Stimulated activated CD8-positive, alpha-beta memory T cell treated with anti-CD3 and anti-CD28 coated beads, Interleukin-15, amount 100 ng/mL, for 4 hours (primary cell): ENCODE measurements at places on chromosomes 3 and 15.

GRCh38 chr3:63354160-63354559, 76.1 kb downstream of the SYNPR start:
- DNase-seq, result no peak

DNA sequence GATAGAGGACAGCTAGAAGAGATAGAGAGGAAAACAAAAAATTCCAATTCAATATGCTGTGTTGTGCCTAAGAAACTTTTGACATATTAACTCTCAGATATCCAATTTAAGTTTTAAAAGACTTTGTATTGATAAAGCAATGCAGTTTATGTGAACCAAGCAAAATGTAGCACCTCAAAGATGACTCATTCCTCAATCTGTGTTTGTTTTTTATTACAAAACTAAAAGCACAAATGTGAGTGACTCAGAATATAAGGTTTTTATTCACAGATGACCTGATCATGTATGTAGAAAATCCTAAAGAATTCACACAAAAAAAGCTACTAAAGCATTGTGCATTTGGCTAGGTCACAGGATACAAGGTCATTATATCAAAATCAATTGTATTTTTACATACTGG, 11.1 kb downstream of the HCLS1 start:
- no peak for DNase-seq

DNA sequence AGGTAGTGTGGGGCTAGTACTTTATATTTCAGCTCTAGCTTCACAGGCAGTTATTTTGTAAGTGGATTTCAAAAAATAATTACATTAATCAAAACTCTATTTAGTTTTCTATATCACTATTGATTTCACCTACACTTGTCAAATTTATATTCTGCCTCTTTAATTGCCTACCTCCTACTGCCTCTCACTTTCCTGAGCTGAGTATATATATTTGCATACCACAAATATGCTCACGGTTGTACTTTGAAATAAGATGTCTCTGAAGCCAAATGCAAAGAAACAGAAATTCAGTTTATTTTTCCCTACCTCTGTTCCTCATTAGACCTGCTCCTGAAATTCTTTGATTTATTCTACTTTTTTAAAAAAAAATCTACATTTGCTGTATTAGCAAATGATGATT, 309.3 kb upstream of the TGFBR2 start:
- no peak for DNase-seq

- DNase-seq, result no peak
Measured at GRCh38 chr3:127555108-127555507, 35.4 kb downstream of the TPRA1 start.

DNA sequence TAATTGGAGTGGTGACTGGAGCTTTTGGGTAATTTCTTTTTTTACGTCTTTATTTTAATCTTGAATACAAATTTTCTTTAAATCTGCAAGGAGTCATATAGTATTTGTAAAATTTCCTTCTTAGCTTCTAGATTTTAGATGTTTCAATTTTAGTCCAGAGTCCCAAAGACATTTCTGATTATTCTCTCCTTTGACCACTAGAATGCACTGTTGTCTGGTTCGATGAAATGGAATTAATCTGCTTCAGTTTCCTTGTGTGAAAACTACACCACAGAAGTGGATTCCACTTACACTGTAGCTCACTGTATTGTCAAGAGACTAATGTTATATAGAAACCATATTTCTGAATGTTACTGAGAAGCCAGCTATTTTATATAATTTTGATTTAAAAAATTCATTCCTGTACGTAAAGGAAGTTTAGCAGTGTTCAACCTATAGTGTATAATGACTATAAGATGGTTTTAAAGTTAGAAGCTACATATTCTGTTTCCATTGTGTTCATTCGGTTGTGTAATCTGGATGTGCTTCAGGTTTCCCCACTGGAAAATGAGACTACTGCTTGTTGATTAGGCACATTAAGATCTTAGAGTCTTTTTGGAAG, 6.1 kb downstream of the GRAMD1C start:
- DNase-seq, result no peak

DNA sequence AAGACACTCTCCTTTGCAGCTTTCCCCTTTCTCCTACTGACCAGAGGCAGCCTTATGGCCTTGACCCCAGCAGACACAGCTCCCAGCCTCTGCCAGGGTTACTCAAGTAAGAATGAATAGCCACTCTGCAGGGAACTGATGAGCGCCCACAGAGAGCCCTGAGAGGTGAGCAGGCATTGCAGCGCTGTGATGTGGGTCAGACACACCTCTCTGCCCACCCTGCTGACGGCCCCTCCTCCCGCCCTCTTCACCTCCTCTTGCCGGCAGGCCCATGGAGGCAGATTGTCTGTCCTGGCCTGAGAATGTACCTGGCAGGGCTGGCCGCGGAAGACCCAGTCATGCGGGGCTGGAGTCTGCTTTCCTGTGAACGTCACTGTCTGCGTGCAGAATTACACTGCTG, 512.6 kb upstream of the PPP2R3A start:
- DNase-seq, result no peak

DNA sequence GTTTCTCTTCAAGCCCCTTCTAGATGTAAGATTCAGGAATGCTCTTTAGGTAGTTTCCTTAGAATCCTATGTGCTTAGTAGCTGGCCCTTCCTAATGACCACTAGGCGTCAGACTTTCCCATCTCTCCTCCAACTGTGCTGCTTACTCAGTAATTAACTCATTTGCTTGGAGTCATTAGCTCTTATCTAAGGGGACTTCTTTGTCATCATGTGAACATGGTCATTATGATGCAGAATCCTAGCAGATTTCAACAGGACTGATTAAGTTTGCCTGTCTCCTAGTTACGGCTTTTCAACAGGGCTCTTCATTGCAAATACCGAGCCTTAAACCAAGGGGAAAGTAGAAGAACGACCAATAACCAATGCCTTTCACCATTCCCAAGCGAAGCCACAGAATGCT, 46.4 kb downstream of the GJD2 start:
- DNase-seq, result no peak

- DNase-seq, result no peak
Measured at GRCh38 chr15:31371520-31372240, 45.0 kb downstream of the KLF13 start.

DNA sequence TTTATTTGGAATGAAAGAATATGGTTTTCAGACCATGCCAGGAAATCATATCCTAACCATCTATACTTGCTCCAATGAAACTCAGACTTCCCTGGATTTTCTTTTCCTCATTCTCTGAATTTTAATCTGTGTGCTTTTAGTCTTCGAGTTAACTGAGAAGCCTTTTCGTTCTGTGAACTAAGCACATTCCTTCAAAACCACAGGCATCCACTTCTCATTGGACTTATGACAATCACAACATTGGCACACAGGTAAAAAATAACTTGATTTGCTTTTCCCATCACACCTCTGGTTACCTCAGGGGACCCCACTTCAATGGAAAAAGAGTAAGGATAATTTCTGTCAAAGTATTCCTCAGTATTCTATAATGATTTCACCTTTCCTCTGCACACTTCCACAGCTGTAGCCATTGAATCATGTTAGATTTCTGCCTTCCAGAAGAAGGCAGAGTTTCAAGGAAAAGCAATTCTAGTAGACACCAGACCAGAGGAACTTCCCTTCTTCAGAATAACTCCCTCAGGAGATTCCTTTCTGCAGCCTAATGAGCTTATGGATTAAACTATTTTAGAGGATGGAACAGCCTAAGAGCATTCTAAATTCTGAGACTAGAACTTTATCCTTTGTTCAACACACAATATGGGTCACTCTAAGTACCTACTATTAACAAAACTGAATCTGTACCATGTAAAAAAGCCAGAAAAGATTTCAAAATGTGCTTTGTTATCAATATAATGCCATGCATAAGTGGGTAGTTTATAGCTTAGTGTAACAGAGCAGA, 15.9 kb downstream of the COMMD2 start:
- no peak for DNase-seq

DNA sequence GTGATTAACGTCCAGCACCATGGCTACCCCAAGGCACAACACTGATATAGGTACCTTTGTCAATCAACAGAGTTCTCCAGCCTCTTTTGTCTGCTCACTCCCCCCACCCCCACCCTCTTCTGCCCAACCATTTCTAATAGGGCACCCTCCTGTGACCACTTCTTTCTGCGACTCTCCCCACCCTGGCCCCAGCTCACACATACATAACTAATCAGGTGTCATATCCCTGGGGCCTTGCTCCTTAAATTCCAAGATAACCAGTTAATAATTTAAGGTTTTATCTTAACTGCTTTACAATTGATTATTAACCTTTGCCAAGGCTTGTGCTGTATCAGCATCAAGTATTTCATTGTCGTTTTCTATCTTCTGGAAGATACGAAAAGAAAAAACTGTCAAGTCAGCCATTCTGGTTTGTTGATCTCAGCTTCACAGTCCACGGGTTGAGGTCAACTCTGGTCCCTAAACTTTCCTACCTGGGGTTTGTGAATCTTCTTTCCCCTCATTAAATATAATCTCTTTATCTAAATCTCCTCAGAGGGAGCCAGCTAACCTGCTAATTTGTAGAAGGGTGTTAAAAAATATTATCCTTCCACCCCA, 27.3 kb upstream of the SLC28A2 start:
- no peak for DNase-seq

DNA sequence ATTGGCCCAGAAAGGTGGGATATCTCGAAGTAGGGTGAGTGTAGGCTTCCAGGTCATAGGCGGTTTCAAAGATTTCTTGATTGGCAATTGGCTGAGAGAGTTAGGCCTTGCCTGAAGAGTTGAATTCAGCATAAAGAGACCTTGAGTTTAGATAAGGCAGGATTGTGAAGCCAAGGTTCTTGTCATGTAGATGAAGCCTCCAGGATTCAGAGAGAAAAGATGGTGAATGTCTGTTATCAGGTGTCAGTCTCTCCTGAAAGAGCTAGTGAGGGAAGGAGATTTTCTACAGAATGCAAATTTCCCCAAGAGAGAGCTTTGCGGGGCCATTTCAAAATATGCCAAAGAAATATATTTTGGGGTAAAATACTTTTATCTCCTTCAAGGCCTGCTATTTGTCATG, 217.0 kb upstream of the TLE3 start:
- DNase-seq, result no peak

- DNase-seq, result no peak
Measured at GRCh38 chr3:167866331-167866730, 130.8 kb downstream of the SERPINI1 start.

GRCh38 chr15:29278436-29279105, 8.9 kb upstream of the NSMCE3 start:
- no peak for DNase-seq

DNA sequence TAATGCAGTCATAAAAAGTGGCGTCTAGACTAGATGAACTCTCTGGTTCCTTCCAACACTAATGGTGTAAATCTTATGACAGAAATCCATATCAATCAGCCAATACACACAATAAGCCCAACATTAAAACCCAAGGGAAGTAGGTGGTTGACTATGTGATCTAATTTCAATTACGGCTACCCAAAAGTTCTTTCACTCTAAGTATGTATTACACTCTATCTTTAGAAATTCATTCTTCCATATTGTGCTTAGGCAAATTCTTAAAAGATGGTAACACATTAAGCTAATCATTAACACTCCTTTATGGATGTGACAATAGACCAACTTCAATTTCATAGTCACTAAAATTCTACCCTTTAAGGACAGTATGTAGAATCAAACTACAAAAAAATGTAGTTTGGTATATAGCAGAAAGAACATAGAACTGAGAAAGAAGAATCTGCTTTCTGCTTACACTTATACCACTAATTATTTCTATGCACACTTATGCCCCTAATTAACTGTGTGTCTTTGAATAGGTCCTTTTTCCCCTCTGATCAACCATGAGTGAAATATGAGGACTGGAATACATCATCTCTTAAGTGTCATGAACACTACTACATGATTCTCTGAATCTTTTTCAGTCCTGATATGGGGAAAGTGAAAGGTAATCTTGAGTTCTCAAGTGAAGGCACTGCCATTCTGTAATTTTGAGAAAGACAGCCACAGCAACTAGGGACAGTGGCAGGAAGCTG, 557.6 kb downstream of the IGSF11 start:
- no peak for DNase-seq

GRCh38 chr3:29281344-29282241, 722 bp downstream of the RBMS3 start:
- no peak for DNase-seq

- no peak for DNase-seq
Measured at GRCh38 chr3:137105277-137105977, 147.6 kb downstream of the IL20RB start.

- DNase-seq, result no peak
Measured at GRCh38 chr15:38589502-38589901, 24.9 kb upstream of the RASGRP1 start.

DNA sequence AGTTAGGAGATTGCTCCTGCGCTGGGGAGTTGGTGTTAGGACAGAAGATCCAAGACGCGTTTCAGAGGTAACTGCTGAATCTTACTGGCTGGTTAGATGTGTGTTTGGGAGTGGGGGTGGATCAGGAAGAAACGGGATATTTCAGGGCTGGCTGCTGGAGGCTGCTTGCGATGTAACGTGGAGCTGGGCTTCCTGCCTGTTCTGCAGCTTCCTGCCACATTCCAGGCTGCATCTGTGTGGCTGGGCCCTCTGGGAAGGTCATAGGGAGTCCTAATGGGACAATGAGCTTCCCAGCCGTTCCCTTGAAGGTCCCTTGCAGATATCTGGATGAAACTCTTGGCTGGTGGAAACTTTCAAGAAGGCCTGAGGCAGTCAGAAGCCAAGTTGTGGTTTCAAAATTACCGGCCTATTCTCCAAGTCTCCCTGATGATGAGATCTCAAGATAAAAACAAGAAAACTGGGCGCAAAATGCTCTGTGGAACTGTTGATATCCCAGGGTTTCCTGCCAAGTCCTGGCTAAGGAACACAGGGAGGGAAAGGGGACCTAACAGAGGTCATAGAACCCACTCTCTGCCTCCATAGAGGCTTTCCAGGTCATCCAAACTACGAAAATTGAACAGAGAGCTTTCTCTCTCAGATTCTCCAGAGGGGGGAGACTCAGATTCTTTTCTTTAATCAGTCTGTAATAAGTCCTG, 67.0 kb downstream of the NOX5 start:
- DNase-seq, result no peak

- peak; percentile 24 for DNase-seq
Measured at GRCh38 chr15:44676676-44677075, 13.2 kb upstream of the SPG11 start.

DNA sequence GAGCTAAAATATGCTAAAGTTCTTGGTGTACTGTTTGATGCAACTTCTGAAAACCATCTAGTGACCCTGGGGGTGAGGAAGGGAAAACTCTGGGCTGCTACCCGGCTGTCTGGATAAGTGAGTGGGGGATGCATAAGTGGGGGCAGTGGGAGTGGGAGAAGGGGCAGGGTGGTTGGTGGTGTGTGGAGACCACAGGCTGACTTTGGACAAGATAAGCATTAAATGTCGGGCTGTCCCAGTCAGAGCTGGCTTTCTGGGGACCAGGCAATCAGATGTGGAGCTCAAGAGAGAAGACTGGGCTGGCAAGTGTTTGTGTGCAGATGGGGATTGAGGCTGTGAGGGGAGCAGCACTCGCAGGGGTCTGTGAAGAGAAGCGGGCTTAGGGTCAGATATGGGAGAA, 11.0 kb upstream of the XIRP1 start:
- no peak for DNase-seq

DNA sequence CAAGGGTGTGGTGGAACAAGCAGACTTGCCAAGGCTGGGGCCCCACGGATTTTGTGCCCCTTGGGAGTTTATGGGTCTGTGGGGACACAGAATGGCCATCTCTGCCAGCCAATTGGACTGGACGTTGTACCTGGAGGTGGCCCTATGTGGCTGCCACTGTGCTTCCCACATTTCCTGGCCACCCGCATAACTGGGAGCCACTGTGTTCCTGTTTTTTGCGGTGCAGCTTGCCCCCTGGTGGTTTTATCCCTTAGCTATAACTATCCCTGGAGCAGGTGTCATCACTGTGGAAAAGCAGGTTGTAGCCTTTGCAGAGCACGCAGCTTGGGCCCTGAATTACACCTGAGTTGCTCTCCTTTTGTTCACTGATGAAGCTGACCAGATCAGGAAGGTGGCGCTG, 306.3 kb downstream of the ZPLD1 start:
- no peak for DNase-seq
